ENCODE measurements at places on chromosomes 16 and 17.

- DNase-seq = no peak
These were observed 14.7 kb upstream of the XYLT2 start for GRCh38 chr17:50331085-50331791.

DNA sequence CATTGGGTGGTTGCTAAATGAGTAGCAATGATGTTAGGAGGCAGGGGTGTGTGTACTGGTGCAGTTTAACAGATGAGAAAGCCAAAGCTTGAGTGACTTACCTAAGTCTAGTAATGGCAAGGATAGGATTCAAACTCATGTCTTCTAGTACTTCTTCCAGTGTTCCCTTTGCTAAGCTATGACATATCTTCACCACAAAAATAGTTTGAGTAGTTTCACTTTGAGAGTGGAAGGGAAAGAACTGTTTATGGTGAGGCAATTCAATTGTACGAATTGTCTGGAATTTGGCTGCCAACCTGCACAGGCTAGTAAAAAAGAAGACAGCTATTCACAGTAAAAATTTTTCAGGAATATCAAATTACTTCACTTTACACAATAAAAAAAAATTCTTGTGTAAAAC is 138.0 kb downstream of the NLK start:
- no peak for DNase-seq

DNA sequence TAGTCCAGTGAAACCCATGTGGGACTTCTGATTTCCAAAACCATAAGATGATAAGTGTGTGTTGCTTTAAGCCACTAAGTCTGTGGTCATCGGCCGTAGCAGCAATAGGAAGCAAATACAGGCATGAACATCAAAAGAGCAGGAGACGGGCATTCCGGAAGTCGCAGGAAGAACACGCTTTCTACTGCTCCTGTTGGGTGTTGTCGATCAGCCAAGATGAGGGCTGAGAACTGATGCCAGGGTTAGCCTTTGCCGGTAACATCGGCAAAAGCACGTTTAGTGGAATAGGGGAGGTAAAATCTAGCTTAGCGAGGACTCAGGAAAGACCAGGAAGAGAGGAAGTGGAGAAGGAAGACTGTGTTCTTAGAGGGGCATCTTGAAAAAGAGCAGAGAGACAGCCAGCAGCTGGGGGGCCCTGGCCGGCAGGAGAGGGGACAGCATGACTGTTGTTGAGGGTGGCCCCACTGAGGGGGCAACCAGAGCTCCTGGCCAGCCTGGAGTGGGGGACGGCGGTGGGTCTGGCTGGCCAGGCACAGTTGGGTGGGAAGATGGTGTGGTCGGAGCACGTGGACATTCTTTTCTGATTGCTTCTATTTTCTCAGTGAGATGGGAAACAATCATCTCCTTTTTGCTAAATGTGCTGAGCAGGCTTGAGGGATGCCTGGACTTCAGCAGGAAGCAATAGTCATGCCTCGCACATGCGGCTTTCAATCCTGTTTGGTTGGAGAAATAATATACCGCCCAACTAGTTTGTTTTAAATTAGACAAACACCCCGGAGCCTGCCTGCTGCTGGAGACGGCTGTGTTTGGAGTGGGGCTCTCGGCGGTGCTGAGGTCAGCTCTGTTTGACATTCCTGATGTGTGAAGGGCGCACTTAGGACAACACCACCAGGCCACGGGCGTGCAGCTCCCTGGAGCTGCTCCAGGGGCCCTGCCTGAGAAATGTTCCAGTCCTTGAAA is 109.9 kb downstream of the METRNL start:
- no peak for DNase-seq

- no peak for DNase-seq
These were observed 3.5 kb upstream of the RNF43 start for GRCh38 chr17:58420827-58421226.

GRCh38 chr17:66893382-66893781 is 58.5 kb downstream of the CACNG5 start:
- DNase-seq = no peak

- no peak for DNase-seq
These were observed 71.2 kb downstream of the CLEC16A start for GRCh38 chr16:11015607-11016006.

- DNase-seq = no peak
These were observed 6.7 kb upstream of the TPPP3 start for GRCh38 chr16:67399749-67400704.

DNA sequence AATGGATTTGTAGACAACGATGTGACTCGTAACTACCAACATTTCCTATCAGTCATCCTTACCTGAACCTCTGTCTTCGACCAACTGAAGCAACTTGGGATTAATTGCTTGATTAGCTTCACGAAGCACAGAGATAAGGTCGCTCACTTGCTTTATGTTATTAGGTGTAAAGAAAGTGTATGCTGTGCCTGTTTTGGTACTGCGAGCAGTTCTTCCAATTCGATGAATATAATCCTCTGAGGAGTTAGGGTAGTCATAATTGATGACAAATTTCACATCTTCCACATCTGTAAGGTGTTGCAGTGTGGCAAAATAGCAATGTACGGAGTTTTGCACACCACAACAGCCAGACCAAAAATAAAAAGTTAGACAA is 3.6 kb upstream of the POLG2 start:
- no peak for DNase-seq

- no peak for DNase-seq
These were observed 101.6 kb downstream of the CDH8 start for GRCh38 chr16:61934601-61935000.

DNA sequence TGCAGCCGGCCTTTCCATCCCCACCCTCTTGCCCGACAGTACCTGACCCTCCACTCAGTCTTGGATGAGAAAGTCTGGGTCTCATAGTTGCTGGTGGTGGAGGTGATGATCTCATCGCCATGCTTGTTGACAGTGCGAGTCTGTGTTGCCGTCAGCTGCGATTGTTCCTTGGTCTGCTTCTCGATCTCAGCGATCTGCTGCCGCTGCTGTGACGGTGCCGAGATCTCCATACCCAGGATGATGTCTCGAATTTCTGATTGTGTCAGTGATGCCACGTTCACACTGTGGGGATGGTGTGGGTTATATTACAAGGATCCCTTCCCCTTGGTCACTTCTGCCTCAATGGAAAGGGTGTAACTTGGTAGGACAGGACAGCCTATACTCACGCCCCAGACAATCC is 4.1 kb upstream of the RILP start:
- DNase-seq = no peak

DNA sequence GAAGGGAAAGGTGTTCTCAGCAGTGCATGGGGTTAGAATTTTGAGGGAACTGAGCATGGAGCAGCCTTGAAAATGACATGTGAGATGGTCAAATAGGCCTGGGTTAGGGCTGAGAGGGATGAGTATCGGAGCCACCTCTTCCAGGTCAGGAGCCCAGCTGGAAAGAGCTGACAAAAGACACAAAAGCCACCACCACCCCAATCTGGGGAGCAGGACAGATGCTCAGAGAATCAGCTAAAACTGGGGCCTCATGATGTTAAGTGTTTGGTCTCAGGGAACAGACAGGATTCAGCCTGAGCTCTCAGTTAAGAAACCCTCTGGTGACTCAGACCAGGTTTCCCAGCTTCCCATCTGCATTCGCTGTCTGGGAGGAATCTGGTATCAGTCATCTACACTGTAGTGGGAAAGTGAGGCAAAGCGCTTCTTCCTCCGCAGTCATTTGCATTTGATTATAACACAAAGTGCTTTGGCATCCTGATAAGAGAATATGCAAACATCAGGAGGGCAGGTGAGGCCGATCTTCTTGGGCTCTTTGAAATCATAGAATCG is 2.6 kb downstream of the WNT9B start:
- no peak for DNase-seq

DNA sequence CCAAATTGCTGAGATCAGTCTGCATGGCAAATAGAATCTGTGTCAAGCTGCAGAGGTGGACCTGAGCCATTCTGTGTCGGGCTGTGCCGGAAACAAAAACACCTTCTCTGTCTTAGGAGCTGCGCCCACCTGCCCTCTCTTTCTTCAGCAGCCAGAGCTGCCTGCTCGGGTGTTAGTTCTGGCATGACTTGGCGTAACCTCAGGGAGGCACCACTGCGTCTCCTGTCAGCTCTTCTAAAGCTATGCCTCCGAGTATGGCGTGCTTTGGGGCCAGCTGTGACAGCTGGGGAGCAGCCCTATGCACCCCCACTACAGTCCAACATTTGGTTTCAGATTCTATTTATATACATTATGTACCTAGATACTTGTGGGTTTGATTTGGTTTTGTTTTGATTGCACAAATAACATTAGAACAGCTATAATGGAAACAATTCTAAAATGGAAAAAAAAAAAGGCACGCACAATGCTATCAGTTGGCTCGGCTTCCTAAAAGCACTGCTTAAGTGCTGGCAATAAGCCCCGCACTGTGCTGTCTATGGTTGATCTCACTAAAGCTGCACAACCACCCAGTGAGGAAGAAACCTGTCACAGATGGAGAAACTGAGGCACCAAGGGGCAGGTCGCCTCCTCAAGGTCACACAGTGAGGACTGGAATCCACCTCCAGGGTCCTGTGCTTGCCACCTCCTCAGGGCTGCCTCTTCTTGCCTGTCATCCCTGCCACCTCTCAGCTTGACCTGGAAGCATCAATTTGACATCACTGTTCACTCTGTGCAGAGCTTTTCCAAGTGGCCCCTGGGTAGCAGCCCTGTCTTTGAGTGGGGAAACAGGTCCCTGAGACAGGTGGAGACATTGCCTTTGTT is 18.7 kb upstream of the ADGRG1 start:
- DNase-seq = no peak

DNA sequence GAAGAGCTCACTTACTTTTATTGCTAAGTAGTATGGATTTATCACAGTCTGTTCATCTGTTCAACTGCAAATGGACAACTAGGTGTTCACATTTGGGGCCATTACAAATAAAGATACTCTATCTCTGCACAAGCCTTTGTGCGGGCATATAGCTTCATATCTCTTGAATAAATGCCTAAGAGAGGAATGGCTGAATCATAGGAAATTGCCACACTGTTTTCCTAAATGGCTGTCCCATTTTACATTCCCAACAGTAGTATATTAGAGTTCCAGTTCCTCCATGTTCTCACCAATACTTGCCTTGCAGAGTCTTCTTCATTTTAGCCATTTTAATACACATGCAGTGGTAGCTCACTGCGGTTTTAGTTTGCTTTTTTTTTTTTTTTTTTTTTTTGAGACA is 20.5 kb downstream of the NSMCE1 start:
- DNase-seq = no peak

- no peak for DNase-seq
These were observed 191.1 kb downstream of the C16orf78 start for GRCh38 chr16:49564496-49565229.

DNA sequence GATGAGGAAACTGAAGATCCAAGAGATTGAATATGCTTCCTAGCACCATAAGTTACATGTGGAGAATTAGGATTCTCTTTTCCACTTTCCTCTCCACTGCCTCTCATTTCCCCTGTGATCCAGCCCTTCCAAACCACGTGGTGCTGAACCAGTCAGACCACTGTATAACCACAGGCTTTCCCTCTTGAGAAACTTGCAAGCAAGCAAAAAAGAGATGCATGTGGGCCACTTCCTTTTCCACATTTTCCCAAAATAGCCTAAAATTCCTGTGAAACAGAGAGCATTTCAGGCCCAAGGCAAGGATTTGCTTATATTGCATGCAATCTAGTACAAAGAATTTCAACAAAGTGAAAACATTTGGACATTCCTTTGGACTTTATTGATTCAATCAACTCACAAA is 59.3 kb upstream of the KSR1 start:
- DNase-seq = no peak

GRCh38 chr17:70558821-70559220 is 389.5 kb downstream of the KCNJ2 start:
- no peak for DNase-seq

Data from RWPE1 (cell line).